ENCODE measurements at places on chromosomes 4 and X. TPM values are rescaled to one million over a fixed set of nuclear protein-coding genes. Genes with fewer than 3 reads are reported as not detected.

GRCh38 chr4:169800541-169800940 is 42.8 kb upstream of the HPF1 start:
- DNase-seq: no peak

- no peak for DNase-seq
These were observed 141.3 kb upstream of the SH3RF1 start for GRCh38 chr4:169412046-169412445.

- no peak for DNase-seq
These were observed 37.7 kb downstream of the ARHGAP24 start for GRCh38 chr4:85512446-85513205.

The ODAPH gene
- not detected for polyA plus RNA-seq

The GAGE12E gene
- not detected for polyA plus RNA-seq

DNA sequence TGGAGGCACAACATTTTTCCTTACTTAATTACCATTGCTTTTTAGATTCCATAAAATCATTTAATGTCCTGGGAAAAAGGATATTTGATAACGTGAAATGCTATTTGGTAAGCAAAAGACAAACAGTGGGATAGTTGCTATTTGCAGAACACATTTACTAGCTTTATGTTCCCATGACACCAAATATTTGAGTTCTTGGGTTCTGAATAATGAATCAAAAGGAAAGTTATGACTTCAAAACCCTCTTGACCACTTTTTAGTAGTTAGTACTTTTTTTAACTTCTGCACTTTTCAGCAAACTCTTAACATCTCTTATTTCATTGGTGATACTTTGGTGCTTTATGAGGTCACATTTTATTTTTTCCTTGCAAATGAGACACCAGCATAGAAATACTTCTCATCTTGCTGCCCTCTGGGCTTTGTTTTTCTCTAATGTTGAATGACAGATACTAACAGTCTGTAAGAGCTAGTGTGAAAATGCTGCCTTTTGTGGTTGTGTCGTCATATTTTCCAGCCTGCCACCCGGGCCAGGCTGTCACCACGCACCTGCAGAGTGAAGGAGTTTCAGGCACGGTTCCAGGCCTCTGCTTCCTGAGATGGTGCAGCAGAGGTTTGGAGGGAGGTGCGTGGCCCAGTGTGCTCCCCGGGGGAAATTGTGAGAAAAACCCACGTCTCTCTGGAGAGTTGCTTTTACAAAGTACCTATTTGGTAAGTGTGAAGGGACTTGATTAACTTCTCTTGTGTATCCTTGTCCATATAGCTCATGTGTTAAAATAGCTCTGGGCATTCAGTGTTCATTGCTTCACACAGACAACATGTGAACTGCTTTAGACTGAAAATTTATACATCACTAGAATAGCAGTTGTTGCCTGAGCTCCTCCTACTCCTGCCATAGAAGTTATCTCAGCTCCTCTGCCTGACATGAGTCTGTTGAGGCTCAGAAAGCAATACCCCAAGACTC is 34.7 kb downstream of the MSL3 start:
- no peak for DNase-seq

The ADGRG2 gene
- polyA plus RNA-seq: 0.07 TPM

- no peak for DNase-seq
These were observed 590.7 kb upstream of the PITX2 start for GRCh38 chr4:111213531-111213930.

- DNase-seq: no peak
These were observed 401.5 kb upstream of the DIPK2B start for GRCh38 chrX:45602151-45602550.

- peak; percentile 55 for DNase-seq
These were observed 48.7 kb upstream of the BCOR start for GRCh38 chrX:40146262-40147125.

The IL3RA gene
- 2.9 TPM for polyA plus RNA-seq

The GYPB gene
- not detected for polyA plus RNA-seq

DNA sequence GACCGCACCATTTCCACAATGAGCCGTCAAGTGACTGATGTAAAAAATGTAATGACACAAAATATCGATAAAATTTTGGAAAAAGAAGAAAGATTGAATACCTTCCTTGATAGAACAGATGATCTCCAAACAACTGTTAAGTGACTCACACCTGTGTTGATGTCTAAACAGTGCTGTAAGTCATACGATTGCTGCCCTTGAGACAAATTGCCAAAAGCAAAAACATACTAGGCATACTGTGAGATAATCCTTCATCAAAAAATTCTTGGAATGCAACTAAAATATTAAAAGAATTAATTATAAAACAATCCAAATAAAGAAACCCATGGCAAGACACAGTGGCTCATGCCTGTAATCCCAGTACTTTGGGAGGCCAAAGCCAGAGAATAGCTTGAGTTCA is 53.4 kb downstream of the HNRNPD start:
- no peak for DNase-seq

The CT83 gene
- not detected for polyA plus RNA-seq

- DNase-seq: no peak
These were observed 86.0 kb upstream of the TET2 start for GRCh38 chr4:105060628-105061027.

GRCh38 chr4:55765070-55765469 is 54.5 kb upstream of the EXOC1L start:
- no peak for DNase-seq

- no peak for DNase-seq
These were observed 45.4 kb downstream of the CC2D2A start for GRCh38 chr4:15515106-15515505.

The PAGE2B gene
- not detected for polyA plus RNA-seq

The MBNL3 gene
- polyA plus RNA-seq: 17.2 TPM

DNA sequence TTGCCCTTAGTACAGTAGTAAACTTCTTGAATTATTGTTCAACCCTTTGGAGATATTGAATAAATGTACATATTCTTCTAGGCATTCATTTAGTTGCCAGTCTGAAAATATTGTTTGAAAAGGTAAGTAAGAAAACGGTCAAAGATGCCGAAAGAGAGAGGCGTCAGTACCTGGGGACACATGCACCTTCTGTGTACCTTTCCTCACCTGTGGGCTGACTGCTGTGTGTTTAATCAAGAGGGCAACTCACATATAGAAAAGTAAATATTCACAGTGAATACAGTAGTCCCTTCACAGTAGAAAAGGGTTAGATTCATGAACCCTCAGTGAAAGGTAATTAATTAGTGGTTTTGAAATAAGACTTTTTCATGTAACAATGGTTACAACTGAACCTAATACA is 6.9 kb downstream of the ANXA10 start:
- DNase-seq: no peak

The MAGEC1 gene
- 0.10 TPM for polyA plus RNA-seq

The SAGE1 gene
- not detected for polyA plus RNA-seq

DNA sequence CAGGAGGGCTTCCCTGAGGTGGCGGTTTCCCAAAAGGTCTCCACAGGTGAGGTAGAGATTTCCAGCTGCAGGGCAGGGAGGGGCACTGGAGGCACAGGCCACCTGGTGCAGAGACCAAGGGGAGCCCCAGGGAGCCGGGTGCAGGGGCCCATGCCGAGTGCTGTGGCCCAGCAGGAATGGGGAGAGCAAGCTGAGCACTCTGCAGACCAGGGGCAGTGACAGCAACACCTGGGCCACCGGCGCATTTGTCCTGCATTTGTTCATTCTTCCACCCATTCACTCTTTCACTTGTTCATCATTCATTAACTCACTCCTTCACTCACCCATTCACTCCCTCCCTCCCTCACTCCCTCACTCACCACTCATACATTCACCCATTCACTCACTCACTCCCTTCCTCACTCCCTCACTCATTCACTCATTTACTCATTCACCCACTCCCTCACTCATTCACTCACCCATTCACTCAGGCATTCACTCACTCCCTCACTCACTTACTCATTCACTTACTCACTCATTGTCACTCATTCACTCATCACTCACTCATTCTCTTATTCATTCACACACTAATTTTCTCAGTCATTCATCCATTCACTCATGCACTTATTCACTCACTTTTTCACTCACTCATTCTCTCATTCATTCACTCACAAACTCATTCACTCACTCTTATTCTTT is 16.3 kb downstream of the CPZ start:
- DNase-seq: no peak

- no peak for DNase-seq
These were observed 76.9 kb upstream of the PPARGC1A start for GRCh38 chr4:23966725-23967124.

GRCh38 chr4:14165222-14165920 is 537.8 kb upstream of the BOD1L1 start:
- no peak for DNase-seq

The SHROOM2 gene
- polyA plus RNA-seq: 9.0 TPM

Measured in brain (organoid and tissue), 16 donors.